ENCODE measurements at places on chromosomes 5 and 9.

DNA sequence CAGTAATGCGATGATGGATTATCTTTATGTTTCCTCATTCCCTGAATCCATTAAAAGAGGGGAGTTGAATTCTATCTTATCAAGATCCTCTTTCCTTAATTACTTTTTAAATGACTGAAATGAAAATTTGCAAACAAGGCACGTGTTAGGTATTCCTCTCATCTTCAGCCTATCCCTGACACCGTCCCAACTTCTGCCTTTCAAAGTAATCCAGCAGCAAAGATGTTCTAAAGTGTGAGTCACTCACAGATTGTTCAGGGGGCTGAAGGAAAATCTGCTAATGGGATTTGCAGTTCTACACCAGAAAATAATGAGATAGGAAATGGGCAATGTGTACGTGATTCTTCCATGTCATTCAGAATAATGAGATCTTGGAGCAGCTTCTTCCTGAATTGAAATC is 403.0 kb downstream of the ARHGEF28 start:
- no peak for DNase-seq

DNA sequence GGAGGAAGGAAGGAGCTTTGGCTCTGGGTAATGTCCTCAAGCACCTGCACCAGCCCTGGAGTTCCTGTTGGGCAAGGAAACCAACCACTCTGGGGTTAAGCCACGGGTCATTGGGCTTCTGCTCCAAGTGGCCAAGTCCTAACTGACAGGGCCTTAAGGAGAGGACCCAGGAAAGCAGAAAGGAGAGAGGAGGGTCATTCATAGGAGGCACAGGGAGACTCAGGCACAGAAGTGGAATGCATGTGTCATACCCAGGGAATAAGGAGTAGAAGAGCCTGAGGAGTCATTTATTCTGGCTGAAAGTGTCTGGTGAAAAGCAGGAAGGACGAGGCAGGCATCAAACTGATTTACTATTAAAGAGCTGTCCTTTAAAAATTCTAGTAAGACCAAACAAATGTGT is 129.2 kb downstream of the DMRT2 start:
- no peak for DNase-seq

DNA sequence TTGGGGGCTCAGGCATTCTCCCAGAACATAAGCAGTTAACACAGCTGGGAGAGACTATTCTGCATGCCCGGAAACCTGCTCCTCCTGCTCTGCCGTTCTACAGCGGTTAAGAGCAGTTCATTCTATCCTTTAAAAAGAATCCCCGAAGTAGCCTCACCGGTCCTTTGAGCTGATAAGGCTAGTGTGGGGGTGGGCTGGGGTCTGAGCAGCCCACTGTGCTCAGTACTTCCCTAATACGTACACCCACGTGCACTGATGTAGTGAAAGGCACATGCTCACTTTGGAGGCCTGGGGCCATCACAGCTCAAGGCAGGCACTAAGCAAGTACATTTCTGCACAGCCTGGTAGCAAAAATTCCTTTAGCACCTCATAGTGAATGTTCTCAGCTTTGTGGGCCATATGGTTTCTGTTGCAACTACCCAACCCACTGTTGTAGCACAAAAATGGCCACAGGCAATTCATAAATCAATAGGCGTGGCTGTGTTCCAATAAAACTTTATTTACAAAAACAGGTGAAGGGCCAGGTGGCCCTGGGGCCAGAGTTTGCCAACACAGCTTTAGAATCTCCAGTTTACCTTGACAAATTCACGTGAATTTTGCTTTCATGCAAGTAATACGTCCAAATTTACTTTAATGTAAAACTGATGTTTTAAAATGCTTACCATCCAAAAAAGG is 136.4 kb downstream of the ZNF354C start:
- DNase-seq: no peak

GRCh38 chr9:124863371-124863871 is 1.5 kb downstream of the ARPC5L start:
- DNase-seq: no peak

DNA sequence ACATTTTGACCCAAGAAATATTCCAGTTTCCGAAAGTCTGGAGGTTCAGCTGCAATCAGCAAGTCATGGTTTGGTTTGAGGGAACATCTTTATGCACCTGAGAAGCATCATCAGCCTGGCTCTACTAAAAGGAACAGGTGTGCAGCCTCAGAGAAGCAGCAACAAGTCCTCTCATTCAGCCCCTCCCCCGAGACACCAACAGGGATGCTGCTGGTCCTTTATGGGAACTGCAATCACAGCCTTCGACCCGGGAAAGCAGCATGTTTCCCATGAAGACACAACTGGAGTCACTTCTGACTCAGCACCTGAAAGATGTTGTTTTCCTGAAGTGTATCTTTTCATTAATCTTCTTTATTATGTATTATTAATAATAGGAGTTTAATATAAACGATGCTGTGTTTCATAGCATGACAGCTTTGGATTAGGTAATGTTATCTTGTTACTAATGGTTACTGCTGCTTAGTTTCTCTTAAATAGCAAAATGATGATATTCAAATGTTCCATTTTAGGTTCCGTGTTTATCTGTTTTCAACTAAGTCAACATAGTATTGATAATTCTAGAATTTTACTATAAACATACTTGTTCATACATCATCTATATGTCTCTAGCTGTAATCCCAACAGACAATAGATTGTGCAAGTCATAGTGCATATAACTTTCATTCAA is 15.6 kb upstream of the NREP start:
- no peak for DNase-seq

DNA sequence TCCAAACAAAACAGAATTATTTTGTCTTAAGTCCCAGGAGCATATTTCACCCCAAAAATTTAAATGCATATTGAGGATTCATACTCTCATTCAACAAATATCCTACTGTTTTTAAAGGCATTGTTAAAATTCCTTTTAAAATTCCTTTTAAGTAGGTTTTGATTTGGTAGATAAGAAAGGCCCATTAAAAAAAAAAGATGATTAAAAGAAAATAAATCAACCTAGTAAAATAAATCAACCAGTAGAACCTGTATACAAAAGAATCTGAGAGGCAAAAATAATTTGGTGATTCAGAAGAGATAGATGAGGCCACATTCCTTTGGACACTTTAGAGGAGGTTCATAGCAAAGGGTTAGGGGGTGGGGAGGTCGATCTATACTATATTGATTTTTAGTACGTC is 585.3 kb upstream of the TLE4 start:
- no peak for DNase-seq

- no peak for DNase-seq
These were observed 521.9 kb downstream of the BNC2 start for GRCh38 chr9:16348531-16348930.

DNA sequence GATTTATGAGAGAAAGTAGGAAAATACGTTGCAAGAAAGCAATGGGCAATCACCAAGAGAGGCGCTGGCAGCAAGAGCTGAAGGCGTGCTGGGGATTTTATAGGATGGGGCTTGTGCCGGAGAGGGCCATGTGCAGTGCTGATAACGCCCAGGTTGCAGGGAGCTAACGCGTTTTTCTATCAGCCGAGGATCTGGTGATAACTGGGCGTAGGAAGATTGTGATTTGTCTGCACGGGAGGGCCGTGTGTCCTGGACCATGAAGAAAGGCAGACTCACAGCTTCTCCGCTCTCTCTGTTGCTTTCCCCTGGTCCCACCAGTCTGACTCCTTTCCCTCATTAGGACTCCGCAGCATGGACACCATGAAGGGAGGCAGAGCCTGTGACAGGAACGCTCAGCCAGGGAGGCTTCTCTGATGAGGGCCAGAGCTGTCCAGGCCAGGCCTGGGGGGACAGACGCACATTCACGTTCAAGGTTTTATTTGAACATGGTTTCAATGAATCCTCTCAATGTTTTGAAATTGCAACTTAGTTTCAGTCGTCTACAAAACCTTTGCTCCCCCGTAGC is 11.9 kb upstream of the CACNA1B start:
- no peak for DNase-seq

DNA sequence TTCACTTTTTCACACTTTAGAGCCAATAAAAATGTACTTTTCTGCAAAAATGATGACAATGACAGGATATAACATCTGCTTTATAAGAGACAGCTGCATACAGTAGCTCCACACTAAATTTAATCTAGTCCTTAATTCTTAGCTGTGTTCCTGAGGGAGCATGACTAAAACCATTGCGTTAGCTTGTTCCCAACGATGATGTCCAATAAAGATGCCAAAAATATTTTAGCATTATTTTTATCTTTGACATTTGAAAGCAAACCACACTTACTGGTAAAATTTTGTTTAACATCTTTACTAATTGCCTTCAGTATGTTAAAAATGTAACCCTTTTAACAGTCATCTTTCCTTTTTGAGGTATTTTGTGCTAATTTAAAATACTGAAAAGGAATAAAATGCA is 382.7 kb downstream of the CHSY3 start:
- DNase-seq: no peak

- no peak for DNase-seq
These were observed 252.7 kb upstream of the GRIA1 start for GRCh38 chr5:153237671-153238332.

All from stimulated activated CD4-positive, alpha-beta T cell treated with anti-CD3 and anti-CD28 coated beads, Interleukin-1b, Interleukin-23, amount 100 ng/mL, for 24 hours (primary cell).